ENCODE measurements at places on chromosomes 7 and 10.
A peak's percentile ranks its signal among the peaks of the same experiment; 100 is the strongest.

- DNase-seq, result no peak
Observed at GRCh38 chr7:128841921-128842673, 11.9 kb downstream of the FLNC start.

DNA sequence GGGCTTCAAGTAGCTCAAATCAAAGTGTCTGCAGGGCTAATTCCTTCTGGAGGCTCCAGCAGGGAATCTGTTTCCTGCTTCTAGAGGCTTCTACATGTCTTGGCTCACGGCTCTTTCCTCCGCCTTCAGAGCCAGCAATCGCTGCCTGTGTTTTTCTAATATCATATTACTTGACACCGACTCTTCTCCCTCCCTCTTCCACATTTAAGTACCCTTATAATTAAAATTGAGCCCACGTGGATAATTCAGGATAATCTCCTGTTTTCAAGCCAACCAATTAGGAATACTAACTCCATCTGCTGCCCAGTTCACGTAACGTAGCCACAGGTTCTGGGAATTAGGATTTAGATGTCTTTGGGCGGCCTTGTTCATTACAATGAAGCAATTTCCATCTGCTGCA lies 372.2 kb downstream of the DPP6 start:
- DNase-seq, result no peak

- DNase-seq, result no peak
Observed at GRCh38 chr7:15715435-15715834, 29.0 kb upstream of the MEOX2 start.

- no peak for DNase-seq
Observed at GRCh38 chr7:119782286-119782685, 490.7 kb upstream of the KCND2 start.

- peak; percentile 96 for DNase-seq
Observed at GRCh38 chr7:151754142-151754590, 122.7 kb downstream of the PRKAG2 start.

DNA sequence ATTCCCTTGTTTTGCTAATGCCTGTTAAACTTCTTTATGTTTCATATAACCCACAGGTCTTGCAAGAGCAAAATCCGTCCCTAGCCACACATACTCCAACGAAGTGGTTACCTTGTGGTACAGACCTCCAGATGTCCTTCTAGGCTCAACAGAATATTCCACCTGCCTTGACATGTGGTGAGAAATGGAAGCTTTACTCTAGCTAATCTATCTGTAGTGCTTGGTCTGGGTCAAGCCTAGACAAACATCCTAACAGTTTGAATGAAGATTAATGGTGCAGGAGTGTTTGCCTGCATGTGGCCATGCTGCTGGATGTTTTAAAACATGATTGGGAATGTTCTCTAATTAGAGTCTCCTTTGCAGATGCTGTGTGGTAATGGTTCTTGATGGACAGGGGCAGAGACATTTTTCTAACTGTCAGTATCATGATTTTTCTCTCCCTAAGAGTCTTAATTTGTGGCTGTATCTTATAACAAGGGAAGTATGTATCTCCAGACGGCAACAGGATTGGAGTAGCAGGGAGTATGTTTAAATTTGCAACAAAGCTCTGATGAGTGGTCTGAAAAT lies 308.5 kb upstream of the FZD1 start:
- DNase-seq, result no peak

DNA sequence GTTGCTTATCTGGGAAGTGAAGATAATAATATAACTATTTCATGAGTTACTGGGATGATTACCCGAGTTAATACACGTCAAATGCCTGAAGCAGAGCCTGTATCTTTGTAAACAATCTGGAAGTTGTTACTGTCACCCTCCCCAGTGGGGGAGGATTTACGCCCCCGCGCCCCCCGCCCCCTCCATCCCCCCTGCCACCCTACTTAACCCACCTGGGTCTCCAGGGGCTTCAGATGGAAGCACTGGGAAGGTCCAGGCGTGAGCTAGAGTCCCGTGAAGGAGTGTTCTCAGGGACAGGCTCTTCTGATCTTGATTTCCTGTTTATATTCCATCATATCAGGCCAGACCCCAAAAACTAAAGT lies 691 bp upstream of the PPA1 start:
- no peak for DNase-seq

All from pulmonary artery endothelial cell (primary cell).